GM12878 (cell line): ENCODE measurements at places on chromosomes 5 and 9. TPM values are rescaled to one million over a fixed set of nuclear protein-coding genes. Genes with fewer than 3 reads are reported as not detected.
A peak's percentile ranks its signal among the peaks of the same experiment; 100 is the strongest.

The PCDHB7 gene
- total RNA-seq = not detected in 2 replicates

GRCh38 chr5:149188383-149188782 is 47.1 kb downstream of the ABLIM3 start:
- H3K4me1 ChIP-seq = no peaks in the 10 kb centered on the region
- no peak overlapping the region for H3K27ac ChIP-seq
- no peak overlapping the region for H3K4me3 ChIP-seq

DNA sequence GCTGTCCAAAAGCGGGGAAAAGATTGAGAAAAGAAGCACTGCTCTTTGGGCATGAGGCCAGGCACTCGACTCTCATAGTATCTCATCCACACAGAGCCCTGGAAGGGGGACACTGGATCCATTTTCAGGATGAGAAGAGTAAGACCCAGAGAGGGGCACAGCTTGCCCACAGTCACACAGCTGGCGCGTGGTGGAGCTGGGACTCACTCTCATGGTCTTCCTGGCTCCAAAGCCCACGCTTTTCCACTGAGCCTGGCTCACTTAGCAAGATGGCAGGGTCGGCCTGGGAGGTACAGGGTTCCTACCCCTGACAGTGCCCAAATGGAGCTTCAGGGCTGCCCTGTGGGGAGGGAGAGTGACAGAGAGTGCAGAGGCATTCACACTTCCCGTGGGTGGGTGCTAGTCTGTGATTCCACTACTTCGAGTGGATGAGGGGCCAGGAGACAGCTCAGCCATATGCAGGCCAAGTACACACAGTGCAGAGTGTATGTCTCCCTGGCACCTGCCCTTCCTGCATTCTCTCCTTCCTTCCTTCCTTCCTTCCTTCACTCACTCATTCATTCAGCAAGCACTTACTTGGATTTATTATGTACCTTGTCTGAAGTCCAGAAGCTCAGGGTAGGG is 18.3 kb upstream of the IGFBPL1 start:
- no peaks in the 10 kb centered on the region for H3K36me3 ChIP-seq
- no peak for DNase-seq
- H3K27me3 ChIP-seq = no peaks in the 10 kb centered on the region; the same call in 1 of the 2 replicates
- no peak overlapping the region for H3K27ac ChIP-seq
- no peak overlapping the region for H3K4me3 ChIP-seq

DNA sequence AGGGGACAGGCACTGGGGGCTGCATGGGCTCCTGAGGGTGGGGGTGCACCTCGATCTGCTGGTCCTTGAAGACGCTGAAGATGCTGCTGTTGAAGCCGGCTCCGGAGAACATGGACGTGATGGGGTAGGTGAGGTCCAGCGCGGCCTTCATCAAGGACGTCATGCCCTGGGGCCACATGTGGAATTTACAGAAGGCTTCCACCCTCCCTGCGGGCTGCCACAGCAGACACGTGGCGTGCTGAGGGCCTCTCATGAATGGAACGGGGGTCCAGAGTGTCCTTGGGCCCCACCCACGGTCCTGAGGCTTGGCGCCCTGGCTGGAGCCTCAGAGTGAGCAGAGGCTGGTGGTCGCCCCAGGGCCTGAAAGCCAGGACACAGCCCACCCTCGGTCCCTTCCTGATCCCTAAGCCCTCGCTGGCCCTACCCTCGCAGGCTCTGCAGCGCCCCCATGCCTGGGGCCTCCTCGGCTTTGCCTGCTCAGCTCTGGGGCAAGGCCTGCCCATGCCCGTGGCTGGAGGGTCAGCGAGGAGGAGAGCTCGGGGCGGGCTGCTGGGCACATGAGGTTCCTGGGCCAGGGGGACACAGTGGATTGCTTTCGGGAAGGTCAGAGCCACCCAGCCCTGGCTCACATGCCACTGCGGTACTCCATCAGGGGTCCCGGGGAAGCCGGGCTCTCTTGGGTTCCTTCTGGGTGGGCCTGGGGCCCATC is 5.3 kb upstream of the NSMF start:
- no peak overlapping the region for H3K4me3 ChIP-seq
- no peaks in the 10 kb centered on the region for H3K36me3 ChIP-seq
- peaks cover 20% of the 10 kb centered on the region for H3K4me1 ChIP-seq
- H3K27me3 ChIP-seq = no peaks in the 10 kb centered on the region

DNA sequence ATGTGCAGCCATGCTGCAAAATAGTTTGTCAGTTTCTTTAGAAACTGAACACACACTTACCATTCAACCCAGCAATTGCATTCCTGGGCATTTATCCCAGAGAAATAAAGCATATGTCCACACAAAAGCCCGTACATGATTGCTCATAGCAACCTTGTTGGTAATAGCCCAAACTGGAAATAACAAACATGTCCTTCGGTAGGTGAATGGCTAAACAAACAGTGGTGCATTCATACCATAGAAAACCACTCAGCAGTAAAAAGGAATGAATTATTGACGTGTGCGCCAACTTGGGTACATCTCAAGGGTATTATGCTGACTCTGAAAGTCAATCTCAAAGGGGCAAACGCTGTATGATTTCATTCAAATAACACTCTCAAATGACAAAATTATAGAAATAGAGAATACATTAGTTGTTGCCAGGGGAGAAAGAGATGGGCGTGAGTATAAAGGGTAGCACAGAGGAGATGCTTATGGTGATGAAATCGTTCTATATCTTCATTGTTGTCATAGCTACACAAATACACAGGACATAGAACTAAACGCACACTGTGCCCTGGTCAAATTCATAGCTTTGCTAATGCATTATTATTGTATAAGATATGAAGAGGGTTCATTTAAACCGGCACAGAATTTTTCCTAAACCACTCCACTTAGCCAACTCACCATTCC is 58.2 kb downstream of the DRD1 start:
- H3K27me3 ChIP-seq = no peaks in the 10 kb centered on the region
- H3K4me1 ChIP-seq = no peaks in the 10 kb centered on the region
- DNase-seq = no peak
- H3K4me3 ChIP-seq = no peak overlapping the region

DNA sequence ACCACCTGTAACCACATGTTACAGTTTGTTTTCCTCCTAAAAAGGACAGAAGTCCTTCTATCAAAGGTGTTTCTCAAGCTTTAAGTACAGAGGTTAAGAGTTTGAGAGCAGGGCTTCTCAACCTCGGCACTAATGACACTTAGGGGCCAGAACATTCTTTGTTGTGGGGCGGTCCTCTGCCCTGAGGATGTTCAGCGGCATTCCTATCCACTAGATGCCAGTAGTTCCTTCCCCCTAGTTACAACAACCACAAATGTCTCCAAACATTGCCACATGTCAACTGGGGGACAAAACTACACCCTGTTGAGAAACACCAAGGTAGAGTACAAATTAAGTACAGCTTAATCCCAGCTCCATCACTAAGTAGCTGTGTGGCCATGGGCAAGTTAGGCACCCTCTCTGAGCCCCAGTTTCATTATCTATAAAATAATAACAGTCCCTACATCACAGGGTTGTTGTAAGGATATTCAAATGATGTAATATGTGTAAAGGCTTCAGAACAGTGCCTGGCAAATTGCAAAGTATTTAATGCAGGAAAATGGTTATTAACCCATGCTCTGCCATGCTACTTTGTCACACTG is 44.6 kb downstream of the PIP5K1B start:
- no peaks in the 10 kb centered on the region; the same call in 1 of the 2 replicates for H3K36me3 ChIP-seq
- no peak overlapping the region for H3K27ac ChIP-seq
- DNase-seq = no peak
- no peaks in the 10 kb centered on the region for H3K27me3 ChIP-seq

The ANKRD33B gene
- 58.4 and 61.6 TPM in 2 replicates for total RNA-seq

- no peak overlapping the region for H3K27ac ChIP-seq
- no peak overlapping the region for H3K4me3 ChIP-seq
- no peaks in the 10 kb centered on the region for H3K36me3 ChIP-seq
- no peak for DNase-seq
- H3K4me1 ChIP-seq = no peaks in the 10 kb centered on the region
Measured at GRCh38 chr5:132076202-132076830, 2.7 kb downstream of the CSF2 start.

The ADAMTS13 gene
- 1.2 and 2.0 TPM in 2 replicates for total RNA-seq

The SPTLC1 gene
- total RNA-seq = 37.3 and 38.0 TPM in 2 replicates

GRCh38 chr5:96433066-96433447 is at the start of gene PCSK1:
PCSK1 (minus strand) TSS chr5:96433248; CDS start chr5:96433042, 206 bp downstream.
- DNase-seq = no peak
- H3K27me3 ChIP-seq = no peaks in the 10 kb centered on the region
- H3K4me3 ChIP-seq = no peak within 1 kb of the TSS
- H3K27ac ChIP-seq = no peak within 1 kb of the TSS
- H3K4me1 ChIP-seq = peaks cover 5% of the 10 kb centered on the region; the same call in 1 of the 2 replicates

DNA sequence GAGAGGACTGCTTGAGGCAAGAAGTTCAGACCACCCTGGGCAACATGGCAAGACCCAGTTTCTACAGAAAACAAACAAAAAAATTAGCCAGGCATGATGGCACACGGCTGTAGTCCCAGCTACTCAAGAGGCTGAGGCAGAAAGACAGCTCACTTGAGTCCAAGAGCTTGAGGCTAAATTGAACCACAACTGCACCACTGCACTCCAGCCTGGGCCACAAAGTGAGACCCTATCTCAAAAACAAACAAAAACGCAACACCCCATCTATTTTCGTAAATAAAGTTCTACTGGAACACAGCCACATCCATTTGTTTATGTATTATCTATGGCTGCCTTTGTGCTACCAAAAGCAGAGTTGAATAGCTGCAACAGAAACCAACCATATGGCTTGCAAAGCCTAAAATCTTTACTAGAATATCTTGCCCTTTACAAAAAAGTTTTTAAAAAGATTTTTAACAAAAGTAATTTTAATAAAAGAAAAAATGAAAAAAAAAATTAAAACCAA is 67.5 kb downstream of the SETX start:
- no peak overlapping the region for H3K4me3 ChIP-seq
- no peak for DNase-seq
- H3K4me1 ChIP-seq = no peaks in the 10 kb centered on the region
- no peaks in the 10 kb centered on the region for H3K27me3 ChIP-seq
- H3K36me3 ChIP-seq = peaks cover 12% of the 10 kb centered on the region

GRCh38 chr5:93006915-93007314 is 574.1 kb downstream of the NR2F1-AS1 start:
- H3K4me3 ChIP-seq = no peak overlapping the region
- DNase-seq = no peak
- H3K36me3 ChIP-seq = no peaks in the 10 kb centered on the region

- peaks cover 14% of the 10 kb centered on the region; the same call in 1 of the 2 replicates for H3K27me3 ChIP-seq
- H3K27ac ChIP-seq = no peak within 1 kb of the TSS
- 0 out of 2 replicates have a peak, but pooled peaks cover 3% of the 10 kb centered on the region for H3K4me1 ChIP-seq
- no peaks in the 10 kb centered on the region for H3K36me3 ChIP-seq
Measured at GRCh38 chr5:113487781-113488644, at the start of gene MCC. MCC (minus strand) TSS chr5:113488453.

GRCh38 chr9:136604823-136605525 is 57.7 kb upstream of the EGFL7 start:
- H3K27me3 ChIP-seq = peaks cover 2% of the 10 kb centered on the region; the same call in 1 of the 2 replicates
- H3K4me1 ChIP-seq = no peaks in the 10 kb centered on the region
- H3K36me3 ChIP-seq = no peaks in the 10 kb centered on the region
- H3K27ac ChIP-seq = no peak overlapping the region
- H3K4me3 ChIP-seq = no peak overlapping the region

The TMEM232 gene
- total RNA-seq = 0.95 and 2.0 TPM in 2 replicates

The NREP gene
- 32.9 and 34.5 TPM in 2 replicates for total RNA-seq

GRCh38 chr5:74667396-74667795 is 17.6 kb upstream of the HEXB start:
- H3K4me1 ChIP-seq = no peaks in the 10 kb centered on the region
- H3K27ac ChIP-seq = no peak overlapping the region
- no peak overlapping the region for H3K4me3 ChIP-seq
- H3K27me3 ChIP-seq = no peaks in the 10 kb centered on the region

The NADK2 gene
- total RNA-seq = 8.5 and 8.9 TPM in 2 replicates

The CCDC69 gene
- 77.3 and 80.8 TPM in 2 replicates for total RNA-seq

DNA sequence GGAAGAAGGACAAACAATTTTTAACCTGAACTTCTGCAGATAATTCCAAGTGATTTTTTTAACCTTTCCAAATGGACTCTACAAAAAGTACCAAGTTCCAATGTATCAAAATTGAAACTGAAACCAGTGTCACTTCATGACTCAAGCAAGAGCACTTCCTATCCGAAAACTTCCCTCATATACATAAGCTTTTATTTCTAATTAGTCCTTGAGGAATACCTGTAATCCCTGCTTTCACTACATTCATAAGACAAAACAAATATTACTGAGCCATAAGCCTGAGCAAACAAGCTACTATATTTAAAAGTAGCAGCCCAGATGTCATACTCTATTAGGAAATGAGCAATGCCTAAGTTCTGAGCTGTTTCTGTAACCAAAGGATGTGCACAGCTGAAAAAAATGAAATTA is 224.4 kb downstream of the EBF1 start:
- peak overlapping the region; percentile 71 for H3K27ac ChIP-seq
- peaks cover 55% of the 10 kb centered on the region for H3K4me1 ChIP-seq
- DNase-seq = no peak
- no peaks in the 10 kb centered on the region for H3K27me3 ChIP-seq
- no peaks in the 10 kb centered on the region for H3K36me3 ChIP-seq
- no peak overlapping the region for H3K4me3 ChIP-seq

DNA sequence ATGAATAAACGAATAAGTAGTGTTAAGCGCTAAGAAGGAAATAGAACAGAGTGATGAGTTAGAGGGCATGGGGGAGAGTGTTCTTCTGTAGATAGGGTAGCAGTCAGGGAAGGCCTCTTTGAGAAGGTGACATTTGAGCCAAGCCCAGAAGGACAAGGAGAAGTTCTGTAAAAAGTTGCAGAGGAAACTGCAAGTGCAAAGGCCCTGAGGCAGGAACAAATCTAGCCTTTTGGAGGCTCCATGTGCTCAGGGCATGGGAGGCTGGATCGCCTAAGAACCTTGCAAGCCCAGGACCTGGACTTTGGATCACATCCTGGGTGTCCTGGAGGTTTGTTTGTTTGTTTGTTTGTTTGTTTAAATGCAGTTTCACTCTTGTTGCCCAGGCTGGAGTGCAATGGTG is 8.0 kb downstream of the EIF4E1B start:
- no peak overlapping the region for H3K4me3 ChIP-seq
- DNase-seq = no peak
- H3K4me1 ChIP-seq = peaks cover 8% of the 10 kb centered on the region
- H3K27ac ChIP-seq = no peak overlapping the region
- H3K27me3 ChIP-seq = peaks cover 1% of the 10 kb centered on the region; the same call in 1 of the 2 replicates
- no peaks in the 10 kb centered on the region for H3K36me3 ChIP-seq

The TMEM141 gene
- 31.1 and 36.1 TPM in 2 replicates for total RNA-seq

- H3K36me3 ChIP-seq = no peaks in the 10 kb centered on the region
- DNase-seq = no peak
- no peaks in the 10 kb centered on the region; the same call in none of the 2 replicates for H3K27me3 ChIP-seq
- no peaks in the 10 kb centered on the region for H3K4me1 ChIP-seq
Measured at GRCh38 chr5:1950708-1951103, 68.0 kb upstream of the IRX4 start.

DNA sequence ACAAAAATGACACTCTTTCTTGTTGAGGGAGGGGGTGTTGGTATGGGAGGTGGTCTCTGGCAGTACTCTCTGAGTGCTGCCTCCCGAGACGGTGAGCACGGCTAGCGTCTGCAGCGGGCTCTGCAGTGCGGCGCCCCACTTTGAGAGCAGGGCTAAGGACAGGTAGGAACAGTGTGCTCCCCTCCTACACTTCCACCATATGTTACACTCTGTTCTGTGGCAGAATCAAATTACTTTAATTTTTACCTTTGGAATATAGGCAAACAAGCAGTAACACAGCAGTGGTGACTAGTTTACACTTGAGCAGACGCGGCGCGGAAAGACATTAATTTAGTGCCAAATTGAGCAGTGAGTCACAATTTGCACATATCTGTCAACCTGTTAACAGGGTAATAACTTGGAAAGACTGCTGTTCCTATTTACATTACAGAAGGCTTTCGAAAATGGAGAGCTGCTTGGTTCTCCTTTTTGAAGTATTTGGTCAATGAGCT is 136.3 kb downstream of the MED27 start:
- H3K36me3 ChIP-seq = no peaks in the 10 kb centered on the region
- H3K4me3 ChIP-seq = no peak overlapping the region
- H3K4me1 ChIP-seq = no peaks in the 10 kb centered on the region
- no peaks in the 10 kb centered on the region for H3K27me3 ChIP-seq
- no peak for DNase-seq

- no peak overlapping the region for H3K27ac ChIP-seq
- no peak for DNase-seq
- no peaks in the 10 kb centered on the region for H3K27me3 ChIP-seq
- no peak overlapping the region for H3K4me3 ChIP-seq
- no peaks in the 10 kb centered on the region for H3K36me3 ChIP-seq
Measured at GRCh38 chr9:35526087-35526801, 36.3 kb downstream of the RUSC2 start.
